NCI-H2081 (cell line): ENCODE measurements at places on chromosomes 7 and 10.

DNA sequence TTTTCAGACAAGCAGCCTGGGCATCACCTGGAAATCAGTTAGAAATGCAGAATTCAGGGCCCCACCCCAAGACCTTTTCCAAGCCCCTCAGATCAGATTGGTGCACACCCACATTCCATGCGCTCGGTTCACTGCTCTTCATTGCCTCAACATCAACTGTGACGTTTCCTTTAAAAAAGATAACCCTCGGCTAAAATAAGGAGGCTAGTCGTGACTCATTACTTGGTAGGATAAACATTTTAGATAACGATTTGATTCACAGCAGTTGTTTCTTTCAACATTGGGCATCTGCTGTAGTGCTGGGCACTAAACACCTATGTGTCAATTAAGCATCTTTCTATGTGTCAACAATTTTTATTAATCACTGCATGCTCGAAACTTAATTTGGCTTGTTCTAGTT lies 191.1 kb upstream of the LRGUK start:
- no peak for DNase-seq

- DNase-seq: no peak
Measured at GRCh38 chr10:19493917-19494316, 322.3 kb upstream of the PLXDC2 start.

DNA sequence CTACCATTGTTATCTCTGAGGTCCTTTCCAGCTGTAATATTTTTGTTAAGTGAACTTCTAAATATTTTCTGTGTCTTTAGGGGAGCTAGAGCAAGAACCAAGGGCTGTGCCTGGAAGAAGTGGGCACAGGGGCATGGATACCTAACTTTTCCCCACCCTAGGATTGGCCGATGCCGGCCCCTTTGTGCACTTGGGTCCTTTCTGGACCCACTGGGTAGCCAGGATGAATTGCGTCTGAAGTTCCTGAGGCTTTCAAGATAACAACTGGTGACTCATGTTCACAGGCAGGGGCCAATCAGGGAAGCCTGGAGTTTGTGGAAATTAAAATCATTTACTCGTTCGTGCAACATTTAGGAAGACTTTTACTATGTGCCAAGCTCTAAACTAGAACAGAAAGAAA lies 758 bp downstream of the DPCD start:
- no peak for DNase-seq

DNA sequence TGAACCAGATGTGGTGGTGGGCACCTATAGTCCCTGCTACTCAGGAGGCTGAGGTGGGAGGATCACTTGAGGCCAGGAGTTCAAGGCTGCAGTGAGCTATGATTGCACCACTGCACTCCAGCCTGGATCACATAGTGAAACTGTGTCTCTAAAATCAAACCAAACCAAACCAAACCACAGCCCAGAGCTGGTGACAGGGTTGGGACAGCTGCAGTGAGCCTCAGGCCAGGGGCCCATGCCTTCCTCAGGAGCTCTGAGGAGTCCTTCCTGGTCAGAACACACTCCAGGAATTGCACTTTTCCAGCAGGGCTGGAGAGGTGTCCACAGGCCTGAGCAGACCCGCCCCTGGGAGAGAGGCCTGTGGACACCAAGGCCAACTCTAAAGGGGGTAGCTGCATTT lies 32.5 kb upstream of the OCM2 start:
- DNase-seq: no peak

DNA sequence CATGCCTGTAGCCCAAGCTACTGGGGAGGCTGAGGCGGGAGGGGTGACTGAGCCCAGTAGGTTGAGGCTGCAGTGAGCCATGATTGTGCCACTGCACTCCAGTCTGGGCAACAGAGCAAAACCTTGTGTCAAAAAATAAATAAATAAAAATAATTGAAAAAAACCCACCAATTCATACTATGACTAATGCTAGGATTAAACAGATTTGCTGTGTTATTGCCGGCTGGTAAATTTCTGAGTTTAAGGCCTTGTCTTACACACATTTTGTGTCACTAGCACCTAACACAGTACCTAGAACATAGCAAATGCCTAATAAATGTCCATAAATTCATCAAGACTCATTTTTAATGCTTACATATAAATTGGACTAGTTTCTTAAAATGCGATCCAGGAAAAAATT lies 8.7 kb downstream of the ESYT2 start:
- no peak for DNase-seq

DNA sequence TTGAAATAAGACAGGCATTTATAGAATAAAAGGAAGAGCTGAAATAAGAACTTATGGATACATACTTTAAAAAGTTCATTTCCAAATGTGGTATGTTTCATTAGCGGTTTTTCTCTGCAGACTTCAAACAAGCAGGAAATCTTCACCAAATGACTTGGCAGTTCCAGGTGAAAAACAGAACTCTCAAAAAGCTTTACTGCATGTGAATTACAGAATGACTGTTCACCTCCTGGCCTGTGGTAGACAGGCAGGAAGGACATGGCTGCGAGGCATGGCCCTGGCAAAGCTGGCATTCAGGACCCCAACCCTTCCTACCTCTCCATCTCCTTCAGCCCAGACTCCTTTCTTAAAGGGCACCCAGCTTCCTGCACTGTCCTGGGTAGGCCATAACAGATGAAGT lies 21.2 kb upstream of the ENO4 start:
- no peak for DNase-seq

- no peak for DNase-seq
Measured at GRCh38 chr7:41491308-41491707, 211.6 kb downstream of the INHBA start.

- DNase-seq: no peak
Measured at GRCh38 chr10:54368984-54369383, 432.0 kb downstream of the PCDH15 start.

DNA sequence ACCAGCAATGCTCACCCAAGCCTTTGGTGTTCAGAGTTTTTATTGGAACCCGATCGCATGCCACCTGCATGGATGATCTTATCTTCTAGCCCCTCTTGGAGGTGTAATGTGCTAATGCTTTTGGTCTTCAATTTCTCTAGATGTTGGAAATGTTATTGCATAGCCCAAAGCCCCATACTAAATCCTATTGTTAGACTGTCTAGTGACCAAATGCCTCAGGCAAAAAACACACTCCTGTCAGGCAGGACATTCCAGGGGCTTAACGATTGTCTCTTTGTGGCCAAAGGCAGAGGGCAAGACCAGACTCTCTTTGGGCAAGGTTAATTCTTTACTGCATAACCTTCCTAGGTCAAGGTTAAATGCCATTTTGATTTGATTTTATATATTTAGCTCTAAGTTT lies 187.9 kb downstream of the BMPER start:
- no peak for DNase-seq

DNA sequence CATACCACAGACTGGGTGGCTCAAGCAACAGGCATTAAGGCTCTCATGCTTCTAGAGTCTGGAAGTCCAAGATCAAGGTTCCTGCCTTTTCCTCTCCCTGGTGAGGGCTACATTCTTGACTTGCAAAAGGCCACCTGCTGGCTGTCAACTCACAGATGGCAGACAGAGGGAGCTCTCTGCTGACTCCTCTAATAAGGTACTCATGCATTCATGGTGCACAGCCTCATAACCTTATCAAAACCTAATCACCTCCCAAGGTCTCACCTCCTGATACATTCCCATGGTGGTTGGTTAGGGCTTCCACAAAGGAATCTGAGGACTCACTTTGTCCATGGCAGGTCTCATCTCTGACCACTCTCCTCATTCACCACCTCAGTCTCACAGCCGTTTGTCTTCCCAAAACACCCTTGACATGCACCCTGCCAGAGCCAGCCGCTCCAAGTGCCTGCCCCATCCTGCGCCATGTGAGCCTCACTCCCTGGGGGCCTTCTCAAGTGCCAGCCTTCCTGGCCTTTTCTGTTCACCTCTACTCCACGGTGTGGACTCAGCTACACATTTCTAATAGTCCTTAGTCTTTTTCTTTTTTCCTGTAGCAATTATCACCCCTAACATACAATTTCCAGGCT lies 400.3 kb upstream of the ADARB2 start:
- peak; percentile 14 for DNase-seq

GRCh38 chr7:95951531-95951930 lies 179.2 kb downstream of the DYNC1I1 start:
- no peak for DNase-seq

- peak; percentile 78 for DNase-seq
Measured at GRCh38 chr7:2510909-2511768, 8.4 kb upstream of the LFNG start.

- no peak for DNase-seq
Measured at GRCh38 chr10:46557319-46558121, 1.1 kb upstream of the GPRIN2 start.

DNA sequence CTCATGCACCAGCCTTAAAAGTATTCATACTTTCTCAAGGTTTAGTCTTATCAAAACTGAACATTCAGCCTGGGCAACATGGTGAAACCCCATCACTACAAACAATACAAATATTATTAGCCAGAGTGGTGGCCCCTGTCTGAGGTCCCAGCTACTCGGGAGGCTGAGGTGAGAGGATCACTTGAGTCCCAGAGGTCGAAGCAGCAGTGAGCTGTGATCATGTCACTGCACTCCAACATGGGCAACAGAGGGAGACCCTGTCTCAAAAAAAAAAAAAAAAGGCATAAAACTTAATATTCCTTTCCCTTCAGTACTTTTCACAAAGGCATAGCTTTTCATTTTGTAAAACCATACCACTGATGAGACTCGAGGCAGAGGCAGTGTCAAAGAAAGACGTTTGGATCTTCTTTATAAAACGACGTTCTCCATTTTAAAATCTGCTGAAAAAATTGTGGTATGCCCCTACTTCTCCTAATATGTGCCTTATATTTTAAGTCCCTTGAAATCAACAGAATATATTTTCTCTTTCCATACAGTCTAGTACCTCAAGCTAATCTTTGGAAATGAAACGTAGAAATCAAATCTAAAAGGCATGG lies 1.9 kb downstream of the NSUN6 start:
- DNase-seq: no peak

DNA sequence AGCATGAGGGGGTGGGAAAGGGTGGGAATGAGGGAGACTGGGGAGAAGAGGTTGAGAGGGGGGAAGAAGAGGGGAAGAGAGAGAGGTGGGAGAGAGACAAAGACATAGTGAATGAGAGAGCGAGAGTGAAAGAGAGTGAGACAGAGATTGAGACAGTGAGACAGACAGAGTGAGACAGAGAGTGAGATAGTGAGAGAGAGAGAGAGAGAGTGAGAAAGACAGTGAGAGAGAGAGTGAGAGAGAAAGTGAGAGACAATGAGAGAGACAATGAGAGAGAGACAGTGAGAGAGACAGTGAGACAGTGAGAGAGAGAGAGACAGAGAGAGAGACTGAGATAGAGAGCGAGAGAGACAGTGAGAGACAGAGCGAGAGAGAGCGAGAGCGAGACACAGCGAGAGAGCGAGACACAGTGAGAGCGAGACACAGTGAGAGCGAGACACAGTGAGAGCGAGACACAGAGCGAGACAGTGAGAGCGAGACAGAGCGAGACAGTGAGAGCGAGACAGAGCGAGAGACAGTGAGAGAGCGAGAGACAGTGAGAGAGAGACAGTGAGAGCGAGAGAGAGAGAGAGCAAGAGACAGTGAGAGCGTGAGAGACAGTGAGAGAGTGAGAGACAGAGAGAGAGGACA lies 10.1 kb downstream of the TMEM243 start:
- DNase-seq: no peak

DNA sequence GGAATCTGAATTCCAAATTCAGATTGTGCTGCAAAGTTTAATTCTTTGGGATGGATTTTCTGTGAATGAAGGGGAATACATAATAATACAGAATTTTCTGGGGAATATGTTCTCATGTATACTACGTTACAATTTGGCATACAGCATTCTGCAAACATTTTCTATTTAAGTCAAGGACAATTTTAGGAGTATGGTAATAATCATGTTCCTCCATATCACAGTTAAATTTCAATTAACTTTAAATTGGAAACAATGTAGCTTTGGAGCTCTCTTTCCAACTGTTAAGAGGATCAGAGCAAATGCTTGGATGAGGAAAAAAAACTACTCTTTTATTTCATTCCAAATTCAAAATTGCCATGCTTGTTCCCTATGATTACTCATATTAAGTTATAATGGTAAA lies 217.5 kb downstream of the JAZF1 start:
- DNase-seq: no peak

DNA sequence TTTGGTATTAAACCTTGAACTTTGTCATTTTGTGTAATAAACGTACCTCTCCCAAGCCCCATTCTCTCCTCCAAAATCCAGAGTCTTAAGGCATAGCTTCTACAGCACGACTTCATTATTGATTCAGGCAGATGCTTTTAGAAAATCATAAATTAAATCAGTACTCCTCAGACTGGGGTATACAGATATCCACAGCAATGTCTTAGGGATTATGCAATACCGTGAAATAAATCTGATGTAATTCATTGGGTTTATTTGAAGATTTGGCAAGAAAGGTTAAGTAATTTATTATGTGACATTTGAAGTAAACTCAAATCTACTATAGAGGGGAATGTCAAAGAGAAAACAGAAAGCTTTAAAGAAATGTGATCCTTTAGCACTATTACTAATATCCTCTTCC lies 246.1 kb upstream of the PLXDC2 start:
- DNase-seq: no peak

DNA sequence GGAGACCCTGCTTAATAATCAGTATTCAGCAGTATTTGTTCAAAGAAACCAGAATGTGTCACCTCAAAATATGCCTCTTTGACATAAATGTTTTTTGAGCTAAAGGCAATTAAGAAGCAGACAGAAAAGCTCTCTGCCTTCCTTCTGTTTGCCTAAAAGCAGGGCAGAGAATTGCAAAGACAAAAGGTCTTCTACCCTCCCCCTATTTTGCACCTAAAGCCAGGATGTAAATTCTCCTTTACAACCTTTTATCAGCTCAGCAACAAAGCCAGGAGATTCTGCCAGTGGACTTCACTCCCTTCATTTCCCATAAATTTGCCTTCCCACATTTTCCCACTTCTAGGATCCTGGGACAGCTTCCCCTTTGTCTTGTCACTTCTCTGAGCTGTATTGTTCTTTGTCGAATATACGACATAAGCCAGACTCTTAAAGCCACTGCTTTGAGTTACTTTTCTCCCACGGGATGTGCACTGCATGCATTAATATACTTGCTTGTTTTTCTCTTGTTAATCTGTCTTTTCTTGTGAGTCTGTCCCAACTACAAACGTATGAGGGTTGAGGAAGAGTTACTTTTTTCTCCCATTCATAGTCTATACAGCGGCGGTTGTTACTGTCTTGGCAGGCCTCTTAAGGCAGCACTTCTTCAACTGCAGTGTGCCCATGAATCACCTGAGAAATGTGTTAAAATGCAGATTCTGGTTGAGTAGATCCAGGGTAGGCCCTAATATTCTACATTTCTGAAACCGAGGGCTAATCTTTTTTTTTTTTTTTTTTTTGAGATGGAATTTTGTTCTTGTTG lies 48.2 kb downstream of the ST8SIA6 start:
- DNase-seq: no peak

- no peak for DNase-seq
Measured at GRCh38 chr7:154553711-154554265, 449.1 kb downstream of the PAXIP1 start.

DNA sequence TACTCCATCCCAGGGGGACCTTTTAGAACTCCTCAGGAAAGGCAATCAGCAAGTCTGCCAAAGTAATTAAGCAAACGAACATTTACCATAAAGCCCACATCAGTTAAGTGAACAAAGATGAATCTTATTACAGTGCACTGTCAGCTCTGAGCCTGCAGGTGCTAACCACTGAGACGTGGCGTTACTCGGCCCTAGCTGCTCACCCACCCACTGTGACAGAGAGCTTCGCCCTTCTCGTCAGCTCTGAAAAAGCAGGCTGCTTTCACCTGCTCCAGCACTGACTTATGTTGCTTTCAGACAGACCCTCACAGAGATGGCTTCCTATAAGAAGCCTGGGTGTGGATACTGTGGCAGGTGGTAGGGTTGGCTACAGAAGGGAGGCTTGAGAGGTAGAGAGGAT lies 57.7 kb upstream of the KCNIP2 start:
- DNase-seq: peak; percentile 46

- no peak for DNase-seq
Measured at GRCh38 chr10:72883861-72884260, 9.7 kb upstream of the OIT3 start.
